ENCODE measurements at places on chromosomes 12 and 14. TPM values are rescaled to one million over a fixed set of nuclear protein-coding genes. Genes with fewer than 3 reads are reported as not detected.

Gene SOAT2
- not detected for polyA plus RNA-seq

Gene GLT8D2
- polyA plus RNA-seq: 1.4 TPM

Gene GPR84
- polyA plus RNA-seq: 0.12 TPM

Gene TESPA1
- polyA plus RNA-seq: not detected

Gene A2ML1
- polyA plus RNA-seq: 240 TPM
